ENCODE measurements at places on chromosomes 11 and 22.

DNA sequence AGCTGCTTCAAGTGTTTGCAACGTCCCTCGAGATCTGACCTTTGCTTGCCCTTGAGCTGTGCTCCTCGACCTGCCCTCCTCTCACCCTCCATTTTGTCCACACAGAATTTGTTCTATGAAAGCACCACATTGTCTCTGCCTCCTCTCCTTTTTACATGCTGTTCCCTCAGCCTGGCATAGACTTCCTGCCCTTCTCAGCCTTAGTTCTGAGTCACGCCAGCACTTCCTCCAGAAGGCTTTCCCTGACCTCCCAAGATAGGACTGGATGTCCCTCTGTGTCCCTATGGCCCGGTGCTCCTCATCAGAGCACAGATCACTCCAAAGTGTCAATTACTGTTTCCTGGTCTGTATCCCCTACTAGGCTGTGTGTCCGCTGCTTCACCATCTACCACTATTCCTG is 16.2 kb downstream of the JHY start:
- DNase-seq, result no peak

- no peak for DNase-seq
Observed at GRCh38 chr11:25319127-25319526, 822.3 kb downstream of the LUZP2 start.

DNA sequence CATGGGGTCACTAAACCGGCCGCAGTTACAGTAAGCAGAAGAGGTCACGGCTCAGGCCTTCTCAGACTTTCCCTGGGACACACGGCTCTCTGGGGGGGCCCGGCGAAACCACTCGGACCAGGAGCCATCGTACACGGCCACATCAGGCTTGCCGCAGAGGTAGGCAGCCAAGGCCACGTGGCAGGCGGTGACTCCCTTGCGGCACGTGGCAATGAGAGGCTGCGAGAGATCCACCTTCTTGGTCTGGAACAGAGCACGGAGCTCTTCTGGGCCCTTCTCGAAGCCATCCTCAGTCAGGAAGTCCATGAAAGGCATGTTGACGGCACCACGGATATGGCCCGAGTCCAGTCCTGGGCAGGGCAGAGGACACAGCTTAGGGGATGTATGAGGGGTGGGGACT is 8.3 kb downstream of the TST start:
- DNase-seq, result no peak

DNA sequence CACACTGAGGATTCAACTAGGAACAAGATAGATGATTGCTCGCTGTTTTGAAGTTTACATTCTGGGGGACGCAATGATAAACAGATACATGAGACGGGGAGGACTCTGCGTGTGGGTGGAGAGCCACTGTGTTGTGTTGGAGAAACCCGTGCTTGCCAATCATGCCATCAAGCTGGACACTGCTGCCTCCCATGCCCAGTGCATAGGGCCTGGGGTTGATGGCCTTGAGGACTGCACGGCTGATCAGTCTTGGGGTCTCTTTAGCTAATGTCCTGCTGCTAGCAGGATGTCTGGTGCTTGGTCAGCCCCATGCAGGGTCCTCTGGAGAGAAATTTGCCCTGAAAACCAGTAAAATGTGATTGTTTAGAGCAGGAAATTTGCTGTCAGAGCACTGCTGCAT is 221.2 kb upstream of the B3GAT1 start:
- DNase-seq, result no peak

DNA sequence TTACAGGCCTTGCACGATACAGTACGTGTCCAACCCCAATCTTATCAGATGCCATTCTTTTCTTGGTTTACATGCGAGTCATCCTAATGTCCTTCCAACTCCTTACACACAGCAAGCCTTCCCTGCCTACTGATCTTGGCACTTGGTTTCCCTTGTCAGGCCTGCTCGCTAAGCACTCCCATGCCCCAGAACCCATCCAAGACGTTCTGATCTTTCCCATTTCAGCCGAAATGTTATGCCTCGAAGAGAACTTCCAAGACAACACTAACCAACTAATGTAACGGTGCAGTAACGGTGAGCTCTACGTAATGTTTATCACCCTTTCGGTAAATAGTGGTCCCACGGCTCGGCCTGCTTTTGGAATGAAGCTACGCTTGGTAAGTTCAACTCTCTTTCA is 521 bp downstream of the PES1 start:
- DNase-seq, result no peak

DNA sequence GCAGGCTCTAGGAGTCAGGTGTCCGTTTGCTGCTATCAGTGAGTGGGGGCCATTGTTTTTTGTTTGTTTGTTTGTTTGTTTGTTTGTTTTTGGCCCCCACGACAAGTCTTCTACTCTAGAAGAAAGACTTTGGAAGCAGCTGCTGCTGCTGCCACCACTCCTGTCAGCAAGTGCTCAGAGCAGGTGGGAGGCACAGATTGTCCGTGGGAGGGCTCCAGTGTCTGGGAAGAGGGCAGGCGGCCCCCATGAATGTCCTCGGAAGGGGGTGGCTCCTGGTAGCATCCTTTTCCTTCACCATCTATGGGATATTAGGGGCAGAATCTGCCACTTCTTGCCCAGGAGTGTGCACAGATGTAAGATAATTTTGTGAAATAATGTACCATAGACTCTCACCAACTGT is 37.8 kb upstream of the YWHAH start:
- no peak for DNase-seq

- no peak for DNase-seq
Observed at GRCh38 chr11:34268906-34269430, 88.8 kb downstream of the ABTB2 start.

DNA sequence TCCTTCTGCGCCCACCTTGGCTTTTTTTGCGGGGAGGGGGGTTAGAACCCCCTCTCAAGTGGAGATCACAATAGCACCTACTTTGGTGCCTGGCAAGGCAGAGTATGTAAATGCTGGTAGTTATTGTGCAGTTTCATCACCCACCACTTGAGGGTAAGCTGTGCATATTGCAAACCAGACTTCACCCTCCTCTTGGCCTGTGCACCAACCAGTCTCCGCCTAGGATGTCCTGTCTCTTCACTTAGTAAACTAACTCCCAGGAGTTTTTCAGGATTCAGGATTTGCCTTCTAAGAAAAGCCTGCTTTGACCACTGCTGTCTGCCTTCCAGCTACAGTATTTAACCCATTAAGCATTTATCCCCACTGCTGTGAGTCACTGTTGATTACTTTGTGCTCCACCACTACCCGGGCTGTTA is 2.0 kb upstream of the UBXN1 start:
- DNase-seq, result peak; percentile 61

GRCh38 chr11:65870706-65871681 is 1.6 kb downstream of the EFEMP2 start:
- peak; percentile 32 for DNase-seq

DNA sequence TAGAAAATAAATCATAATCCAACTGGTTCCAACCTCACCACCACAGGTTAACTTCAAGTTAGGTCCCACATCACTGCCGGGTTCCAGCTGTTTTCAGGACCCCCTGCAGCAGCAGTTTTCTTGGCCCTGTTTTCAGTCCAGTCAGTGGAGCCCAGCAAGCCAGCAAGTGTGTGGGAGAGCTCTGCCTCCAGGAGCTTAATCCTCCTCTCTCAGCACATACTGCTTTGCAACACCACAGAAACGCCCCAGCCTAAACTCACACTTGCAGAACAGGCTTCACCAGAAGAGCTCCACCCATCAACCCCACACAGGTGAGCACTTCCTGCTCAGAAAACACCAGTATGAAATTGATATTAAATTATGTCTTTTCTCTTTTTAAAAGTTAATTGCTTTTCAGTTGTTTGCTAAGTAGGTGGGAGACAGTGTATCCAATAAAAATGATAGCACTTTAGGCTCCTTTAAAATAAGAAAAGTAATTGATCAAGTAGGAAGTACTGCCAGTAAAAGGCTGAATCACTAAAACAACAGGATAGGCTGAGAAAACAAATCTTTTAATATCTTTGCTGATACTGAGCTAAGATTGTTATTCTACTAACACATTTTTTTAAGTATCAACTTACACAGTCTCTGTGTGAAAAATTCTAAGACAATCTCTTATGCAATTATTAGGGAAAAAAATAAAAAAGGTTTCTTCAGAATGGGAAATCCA is 81.5 kb upstream of the TP53AIP1 start:
- DNase-seq, result peak; percentile 54

- no peak for DNase-seq
Observed at GRCh38 chr11:118213201-118213600, 11.6 kb downstream of the JAML start.

DNA sequence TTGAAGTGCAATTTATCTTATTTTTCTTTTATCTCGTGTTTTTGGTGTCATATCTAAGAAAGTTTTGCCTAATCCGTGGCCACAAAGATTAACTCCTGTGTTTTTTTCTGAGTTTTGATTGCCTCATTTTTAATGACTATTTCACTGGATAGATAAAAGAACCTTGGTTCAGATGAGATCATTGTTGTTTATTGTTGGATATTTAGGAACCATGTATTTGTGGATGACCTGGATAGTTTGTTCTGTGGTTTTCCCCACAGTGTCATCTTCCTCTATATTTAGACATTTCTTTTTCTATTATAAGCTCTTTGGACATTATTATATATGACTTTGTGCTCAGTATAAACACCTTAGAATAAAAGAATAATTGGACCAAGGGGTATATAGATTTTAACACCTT is 37.2 kb downstream of the PPP6R3 start:
- no peak for DNase-seq
